SW 1271 (cell line): ENCODE measurements at places on chromosomes 5 and 9.

- no peak for DNase-seq
Measured at GRCh38 chr5:138471052-138471361, 5.7 kb downstream of the EGR1 start.

- no peak for DNase-seq
Measured at GRCh38 chr9:14153310-14153720, 160.6 kb downstream of the NFIB start.

- DNase-seq = peak; percentile 19
Measured at GRCh38 chr5:142866563-142867275, 96.5 kb downstream of the ARHGAP26 start.

- DNase-seq = no peak
Measured at GRCh38 chr9:4430432-4431261, 59.6 kb upstream of the SLC1A1 start.

- peak; percentile 16 for DNase-seq
Measured at GRCh38 chr5:141186897-141187512, at the start of gene PCDHB9. Gene PCDHB9, plus strand, starts transcription at chr5:141187161. Its CDS starts 158 bp downstream, at chr5:141187319.

GRCh38 chr5:87190687-87191086 is 77.0 kb upstream of the RASA1 start:
- DNase-seq = no peak

DNA sequence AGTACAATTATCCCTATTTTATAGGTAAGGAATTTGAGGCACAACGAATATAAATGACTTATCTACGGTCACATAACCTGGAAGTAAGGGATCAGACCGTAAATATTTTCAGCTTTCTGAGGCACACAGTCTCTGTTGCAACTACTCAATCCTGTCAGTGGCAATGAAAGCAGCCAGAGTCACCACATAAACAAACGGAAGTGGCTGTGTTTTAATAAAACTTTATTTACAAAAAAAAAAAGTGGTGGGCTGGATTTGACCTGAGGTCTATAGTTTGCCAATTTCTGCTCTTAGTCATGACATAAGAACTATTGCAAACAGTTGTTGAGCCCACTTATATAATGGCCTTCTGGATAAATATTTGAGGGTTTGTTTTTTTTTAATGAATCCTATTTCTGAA is 29.6 kb downstream of the ZNF366 start:
- no peak for DNase-seq

- no peak for DNase-seq
Measured at GRCh38 chr9:23522952-23523351, 303.1 kb downstream of the ELAVL2 start.

DNA sequence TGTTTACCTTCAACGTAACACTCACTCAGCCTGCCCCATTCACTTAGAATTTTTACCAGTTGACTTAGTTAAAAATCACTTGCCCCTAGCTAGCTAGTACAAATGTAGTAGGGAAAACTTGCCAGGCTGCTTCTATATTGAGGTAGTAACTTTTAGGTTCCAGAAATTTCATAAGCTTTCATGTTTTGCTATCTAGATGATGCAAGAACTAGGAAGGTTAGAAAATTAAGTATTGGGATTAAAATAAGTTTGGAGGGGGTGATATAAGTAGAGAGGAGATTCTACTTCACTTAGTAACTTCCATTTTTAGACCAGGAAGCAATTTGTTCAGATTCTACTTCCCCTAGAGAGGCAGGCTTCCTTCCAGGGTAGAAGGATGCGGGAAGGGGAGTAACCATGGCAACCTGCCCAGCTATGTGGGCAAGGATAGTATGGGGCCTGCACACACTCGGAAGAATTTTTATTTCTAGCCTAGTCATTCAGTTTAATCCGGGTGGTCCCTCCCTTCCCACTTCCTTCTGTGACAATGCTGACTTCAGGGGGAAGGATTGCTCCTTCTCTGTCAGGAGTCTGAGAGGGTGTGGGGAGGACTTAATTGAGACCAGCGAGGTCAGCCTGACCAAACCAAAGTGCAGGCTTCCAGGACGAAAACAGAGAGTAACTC is 4.2 kb downstream of the DAB2 start:
- no peak for DNase-seq

DNA sequence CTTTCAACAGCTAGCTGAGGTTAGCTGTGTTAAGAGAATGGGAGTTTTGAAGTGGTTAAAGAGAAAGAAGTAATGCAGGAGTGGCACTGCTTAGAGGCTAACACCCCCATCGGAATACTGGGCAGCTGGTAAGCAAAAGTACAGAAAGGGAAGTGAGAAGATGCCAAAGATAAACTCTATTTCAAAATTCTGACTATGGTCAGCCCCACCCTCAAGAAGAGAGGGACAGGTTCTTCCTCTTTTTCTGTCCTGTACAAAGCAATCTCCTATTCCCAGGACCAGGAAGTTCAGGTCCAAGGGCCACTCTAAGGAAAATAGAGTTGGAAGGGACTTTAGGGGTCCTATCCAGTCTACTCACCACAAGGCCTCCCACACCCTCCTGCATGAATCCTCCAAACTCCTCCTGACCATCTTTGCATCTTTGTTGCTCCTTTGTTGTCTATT is 45.9 kb upstream of the JAK2 start:
- no peak for DNase-seq

DNA sequence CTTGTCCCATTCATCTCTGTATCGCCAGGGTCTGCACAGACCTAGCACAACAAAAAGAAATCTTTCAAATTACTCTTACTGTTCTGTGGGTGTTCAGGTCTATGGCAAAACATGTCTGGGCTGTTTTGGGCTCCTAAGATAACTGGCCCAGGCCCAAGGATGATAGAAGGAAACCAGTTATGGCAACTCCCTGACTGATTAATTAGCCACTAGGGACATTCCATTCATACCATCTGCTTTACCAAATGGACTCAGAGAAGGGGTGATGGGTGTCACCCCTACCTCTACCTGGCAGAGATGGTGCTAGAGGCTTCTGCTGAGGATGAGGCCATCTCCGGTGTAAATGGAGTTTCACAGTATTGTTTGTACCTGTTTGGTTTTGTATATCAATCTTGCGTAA is 1.9 kb downstream of the SLC31A2 start:
- DNase-seq = no peak

- DNase-seq = peak; percentile 80
Measured at GRCh38 chr5:151699071-151699901, 12.6 kb upstream of the SPARC start.

- no peak for DNase-seq
Measured at GRCh38 chr9:79116709-79117108, 455.1 kb upstream of the TLE4 start.

DNA sequence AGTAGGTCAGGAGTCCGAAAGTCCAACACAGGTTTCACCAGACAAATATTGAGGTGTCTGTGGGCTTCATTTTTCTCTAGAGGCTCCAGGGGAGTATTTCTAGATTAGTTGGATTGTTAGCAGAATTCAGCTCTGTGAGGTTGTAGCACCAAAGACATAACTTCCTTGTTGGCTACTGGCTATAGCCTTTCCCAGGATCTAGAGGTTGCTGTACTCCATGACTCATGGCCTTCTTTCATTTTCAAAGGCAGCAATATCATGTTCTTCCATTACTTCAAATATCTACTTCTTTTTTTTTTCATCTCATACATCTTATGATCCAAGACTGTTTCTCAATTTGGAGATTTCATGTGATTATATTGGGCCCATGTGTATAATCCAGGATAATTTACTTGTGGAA is 404.0 kb upstream of the FAM174A start:
- DNase-seq = no peak

DNA sequence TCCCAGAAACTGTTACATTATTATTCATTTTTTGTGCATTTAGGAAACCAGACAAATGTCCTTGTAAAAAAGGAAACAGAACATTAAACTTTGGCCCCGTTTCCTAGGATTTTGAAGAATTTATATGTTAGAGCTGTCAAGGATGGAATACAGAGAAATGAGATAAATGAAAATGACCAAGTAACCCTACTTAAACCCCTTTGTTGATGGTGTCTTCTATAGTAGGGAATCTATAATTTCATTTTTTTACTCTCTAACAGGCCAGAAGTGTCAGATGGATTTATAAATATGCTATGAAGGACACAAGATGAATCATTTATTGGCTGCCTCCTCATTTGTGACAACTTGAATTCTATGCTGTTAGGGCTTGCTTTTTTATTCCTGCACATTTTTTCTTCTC is 1047.1 kb downstream of the PTPRD start:
- no peak for DNase-seq

DNA sequence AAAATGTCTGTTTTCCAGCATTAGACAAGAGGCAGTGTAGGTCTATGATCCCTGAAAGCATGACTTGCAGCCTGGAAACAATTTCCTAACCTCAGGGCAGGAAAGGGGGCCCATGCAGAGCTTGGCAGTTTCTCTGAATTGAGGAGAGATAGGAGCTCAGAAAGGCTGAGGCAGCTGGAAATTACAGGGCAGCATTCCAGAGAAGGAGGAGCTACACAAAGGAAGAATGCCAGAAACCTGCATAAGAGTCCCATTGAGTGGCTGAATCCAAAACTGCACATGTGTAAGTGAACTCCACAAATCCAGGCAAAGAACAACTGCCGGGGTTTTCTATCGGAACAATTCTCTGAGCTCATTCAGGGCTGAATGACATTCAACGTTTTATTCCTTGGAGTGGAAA is 346.8 kb downstream of the PIK3R1 start:
- no peak for DNase-seq

DNA sequence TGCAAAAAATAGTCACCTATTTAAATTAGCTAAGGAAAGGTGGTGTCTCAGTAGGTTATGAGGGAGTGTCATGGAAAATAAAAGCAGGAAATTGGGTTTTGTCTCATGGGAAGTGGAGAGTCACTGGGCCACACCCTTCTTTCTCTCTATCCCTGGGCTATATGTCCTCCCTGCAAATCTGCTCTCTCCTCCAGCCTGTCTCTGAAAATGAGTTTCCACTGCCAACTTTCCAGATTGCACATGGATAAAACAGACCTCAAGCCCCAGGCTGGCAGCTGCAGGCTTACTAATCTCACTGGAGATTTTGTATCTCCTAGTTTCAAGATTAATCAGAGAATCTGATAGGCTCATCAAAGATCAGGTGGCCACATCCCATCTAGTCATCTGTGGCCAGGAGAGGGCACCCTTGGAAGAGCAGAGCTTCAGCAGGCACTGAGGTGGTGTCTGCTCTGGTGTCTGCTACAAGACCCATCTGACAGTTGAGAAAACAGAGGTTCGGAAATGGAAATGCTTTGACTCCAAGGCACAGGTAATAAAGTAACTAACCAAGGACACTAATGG is 178.9 kb downstream of the MSX2 start:
- DNase-seq = peak; percentile 16

DNA sequence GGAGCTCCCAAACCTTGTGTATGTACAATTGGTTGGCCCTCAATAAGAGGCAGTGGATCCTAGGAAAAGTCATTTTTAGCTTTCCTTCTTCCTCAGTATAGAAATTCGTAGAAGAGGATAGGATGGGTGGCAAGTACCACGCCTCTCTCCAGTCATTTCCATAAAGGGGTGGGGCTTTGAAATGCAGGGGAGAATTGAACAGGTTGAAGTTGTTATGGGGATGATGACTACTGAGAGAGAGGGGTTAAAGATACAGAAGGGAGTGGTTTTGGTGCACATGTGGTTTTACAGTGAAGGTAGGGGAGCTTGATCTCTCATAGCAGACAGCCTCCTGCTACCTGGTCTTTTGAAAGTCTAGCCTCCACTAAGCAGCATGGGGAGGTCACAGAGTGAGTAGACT is 54.4 kb upstream of the FAM120AOS start:
- no peak for DNase-seq

- DNase-seq = peak; percentile 74
Measured at GRCh38 chr9:136119061-136119882, 597 bp upstream of the TMEM250 start.

- DNase-seq = no peak
Measured at GRCh38 chr5:158485047-158485446, 614.7 kb downstream of the EBF1 start.

GRCh38 chr9:115230924-115231515 is 113.1 kb upstream of the TNC start:
- no peak for DNase-seq

GRCh38 chr9:129801504-129801903 is 1.5 kb upstream of the TOR1B start:
- DNase-seq = no peak

DNA sequence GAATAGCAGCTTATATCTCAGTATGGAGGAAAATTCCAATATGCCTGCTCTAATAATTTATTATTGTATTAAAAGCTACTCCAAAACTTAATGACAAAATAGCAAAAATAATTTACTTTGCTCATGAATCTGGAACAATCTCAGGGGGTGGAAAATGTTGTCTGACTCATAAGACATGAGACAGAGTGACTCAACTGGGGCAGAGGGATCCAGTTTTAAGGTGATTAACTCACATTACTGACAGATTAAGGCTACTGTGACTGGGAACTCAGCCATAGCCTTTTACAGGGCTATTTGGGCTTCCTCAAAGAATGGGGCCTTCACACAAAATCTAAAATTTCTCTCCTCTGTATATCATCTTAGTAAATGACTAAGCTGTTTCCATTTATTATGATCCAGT is 1172.9 kb downstream of the CDH12 start:
- DNase-seq = no peak

DNA sequence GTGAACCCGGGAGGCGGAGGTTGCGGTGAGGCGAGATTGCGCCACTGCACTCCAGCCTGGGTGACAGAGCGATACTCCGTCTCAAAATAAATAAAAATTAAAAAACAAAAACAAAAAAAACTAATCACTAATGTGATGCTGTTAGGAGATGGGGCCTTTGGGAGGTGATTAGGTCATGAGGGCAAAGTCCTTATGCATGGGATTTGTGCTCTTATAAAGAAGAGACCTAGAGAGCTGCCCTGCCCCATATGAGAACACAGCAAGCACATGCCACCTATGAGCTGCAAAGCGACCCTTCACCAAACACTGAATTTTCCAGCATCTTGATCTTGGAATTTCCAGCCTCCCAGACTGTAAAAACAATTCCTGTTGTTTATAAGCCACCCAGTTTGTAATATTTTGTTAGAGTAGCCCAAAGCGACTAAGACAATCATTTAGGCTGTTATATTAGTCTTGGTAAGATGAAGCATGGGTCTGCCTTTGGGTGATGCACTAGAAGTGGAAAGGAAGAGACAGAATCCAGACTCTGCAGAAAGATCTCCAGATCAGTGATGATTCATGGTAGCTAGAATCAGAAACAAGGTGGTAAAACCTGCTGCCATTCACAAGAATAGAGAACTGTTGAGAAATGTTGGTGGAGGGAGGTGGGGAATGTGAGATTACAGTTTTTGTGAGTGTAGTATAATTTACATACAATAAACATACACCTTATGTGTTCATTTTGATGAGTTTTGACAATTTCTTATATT is 26.2 kb downstream of the GPR21 start:
- no peak for DNase-seq

- no peak for DNase-seq
Measured at GRCh38 chr5:15791859-15792258, 291.9 kb downstream of the FBXL7 start.

DNA sequence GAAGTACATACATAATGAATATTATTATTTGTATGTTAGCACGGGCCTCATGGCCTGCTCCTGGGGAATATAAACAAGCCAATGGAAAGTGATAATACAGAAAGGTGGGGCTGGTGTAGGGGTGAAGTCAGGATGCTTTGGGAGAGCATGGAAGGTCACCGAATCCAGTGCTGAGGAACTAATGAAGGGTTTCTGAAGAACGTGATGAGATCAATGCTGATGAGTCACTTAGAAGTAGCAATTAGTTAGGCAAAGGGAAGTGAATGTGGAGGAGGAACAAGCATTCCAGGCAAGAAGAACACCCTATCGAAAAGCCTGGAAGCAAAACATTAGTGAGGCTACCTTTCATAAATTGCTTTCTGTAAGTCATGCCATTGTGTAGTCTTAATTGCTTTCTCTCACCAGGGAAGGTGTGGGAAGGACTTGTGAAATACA is 2.1 kb downstream of the ANXA1 start:
- DNase-seq = peak; percentile 79
